ENCODE measurements at places on chromosomes 16 and 17.

DNA sequence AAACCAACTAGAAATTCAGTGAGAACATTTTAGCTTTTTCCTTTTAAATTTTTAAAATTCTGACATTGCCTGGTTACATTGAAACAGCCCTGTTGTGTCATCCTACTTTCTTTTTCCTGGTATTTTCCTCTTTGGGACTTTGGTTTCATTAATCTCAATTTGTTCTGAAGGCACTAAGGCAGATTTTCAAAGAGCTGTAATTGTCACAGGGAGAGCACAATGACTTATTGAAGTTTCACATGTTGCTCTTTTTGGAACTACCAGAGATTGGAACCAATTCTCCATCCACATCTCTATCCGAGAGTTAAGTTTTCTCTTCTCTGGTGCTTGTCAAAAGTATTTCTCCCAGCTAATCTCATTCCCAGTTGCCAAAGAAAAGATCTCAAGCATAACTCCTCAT is 144.7 kb upstream of the TBX2 start:
- DNase-seq: no peak

DNA sequence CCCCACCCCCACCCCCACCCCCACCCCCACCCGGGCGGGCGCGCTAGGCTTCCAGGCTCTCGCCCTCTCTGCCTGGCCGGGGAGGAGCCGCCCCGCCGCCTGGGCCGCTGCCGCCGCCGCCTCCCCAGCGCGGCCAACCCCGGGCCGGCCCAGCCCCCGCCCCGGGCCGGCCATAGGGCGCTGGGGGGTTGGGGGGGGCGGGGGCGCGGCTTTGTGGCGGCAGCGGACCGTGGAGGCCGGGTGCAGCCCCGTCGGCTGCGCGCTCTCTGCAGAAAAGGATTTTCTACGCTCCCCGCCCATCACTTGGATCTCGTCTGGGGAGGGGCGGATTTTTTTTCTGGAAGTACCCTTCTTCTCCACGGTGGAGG is 230.9 kb downstream of the MRTFB start:
- DNase-seq: no peak

- no peak for DNase-seq
Observed at GRCh38 chr17:17696085-17696484, 14.8 kb downstream of the RAI1 start.

- DNase-seq: no peak
Observed at GRCh38 chr16:2912330-2913199, 834 bp downstream of the FLYWCH1 start.

- no peak for DNase-seq
Observed at GRCh38 chr16:84914273-84914672, 94.5 kb downstream of the CRISPLD2 start.

All from left renal cortex interstitium (tissue), 4 donors.